ENCODE measurements at places on chromosomes 5 and 9.

GRCh38 chr5:94218374-94218773 is 400.0 kb downstream of the KIAA0825 start:
- peak; percentile 79 for DNase-seq

DNA sequence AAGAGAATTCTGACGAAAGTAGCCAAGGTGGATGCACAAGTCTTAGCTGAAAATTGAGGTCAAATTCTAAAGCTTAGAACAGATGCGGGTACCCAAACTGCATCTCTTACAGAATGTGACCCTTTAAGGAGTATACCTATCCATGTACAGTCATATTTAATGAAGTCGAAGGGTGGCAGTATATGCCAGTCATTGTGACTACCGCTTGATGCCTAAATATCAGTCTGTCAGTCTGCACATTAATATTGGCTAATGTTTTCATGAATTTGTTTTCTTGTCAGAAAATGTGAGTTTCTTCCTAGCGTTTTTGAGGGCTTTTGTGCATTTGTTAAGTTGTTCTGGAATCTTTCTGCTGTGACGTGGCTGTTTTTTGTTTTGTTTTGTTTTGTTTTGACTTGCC is 264.5 kb upstream of the ELAVL2 start:
- no peak for DNase-seq

- DNase-seq = no peak
Measured at GRCh38 chr5:36796155-36796554, 80.4 kb upstream of the NIPBL start.

DNA sequence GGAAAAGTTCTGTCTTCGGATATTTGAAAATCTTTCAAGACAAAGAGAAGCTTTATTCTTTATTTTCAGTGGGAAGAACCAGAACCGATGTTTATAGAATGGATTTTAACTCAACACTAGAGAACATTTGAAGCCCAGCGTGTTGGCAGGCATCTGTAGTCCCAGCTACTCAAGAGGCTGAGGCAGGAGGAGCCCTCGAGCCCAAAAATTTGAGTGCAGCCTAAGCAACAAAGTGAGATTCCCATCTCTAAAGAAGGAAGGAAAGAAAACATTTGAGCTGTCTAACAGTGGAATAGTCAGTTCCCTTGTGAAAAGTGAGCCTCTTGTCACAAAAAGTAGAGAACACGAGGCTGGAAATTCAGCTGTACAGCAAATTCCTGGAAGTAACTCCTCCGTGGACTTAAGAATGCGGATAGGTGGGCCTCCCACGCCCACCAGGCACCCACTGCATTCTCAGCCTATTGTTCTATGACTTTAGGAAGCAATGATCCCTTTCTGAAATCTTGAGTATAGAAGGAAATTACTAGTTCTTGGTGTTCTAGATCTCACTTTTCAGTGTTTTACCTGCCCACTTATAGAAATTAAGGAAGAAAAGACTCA is 2.3 kb upstream of the PTPDC1 start:
- DNase-seq = no peak

- no peak for DNase-seq
Measured at GRCh38 chr9:97852001-97852398, 1.0 kb upstream of the FOXE1 start.

DNA sequence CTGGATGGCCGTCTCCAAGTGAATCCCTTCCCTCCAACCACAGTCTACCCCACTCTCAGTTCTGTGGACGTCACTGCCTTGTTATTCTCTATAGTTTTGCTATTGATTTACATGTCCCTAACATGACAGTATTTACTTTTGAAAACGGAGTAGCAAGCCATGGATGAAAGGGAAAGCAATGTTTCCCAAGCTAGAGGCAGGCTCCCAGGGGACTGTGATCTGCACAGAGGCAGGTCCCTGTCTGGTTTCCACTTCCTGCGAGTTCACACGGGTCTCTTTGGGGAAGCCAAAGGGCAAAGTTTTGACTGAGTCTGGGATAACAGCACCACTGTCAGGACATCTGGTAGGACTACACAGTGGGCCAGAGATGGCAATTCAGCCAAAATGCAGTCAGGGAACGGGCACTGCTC is 12.7 kb downstream of the C9orf153 start:
- no peak for DNase-seq

- no peak for DNase-seq
Measured at GRCh38 chr5:1637639-1638481, 114.1 kb upstream of the LPCAT1 start.

DNA sequence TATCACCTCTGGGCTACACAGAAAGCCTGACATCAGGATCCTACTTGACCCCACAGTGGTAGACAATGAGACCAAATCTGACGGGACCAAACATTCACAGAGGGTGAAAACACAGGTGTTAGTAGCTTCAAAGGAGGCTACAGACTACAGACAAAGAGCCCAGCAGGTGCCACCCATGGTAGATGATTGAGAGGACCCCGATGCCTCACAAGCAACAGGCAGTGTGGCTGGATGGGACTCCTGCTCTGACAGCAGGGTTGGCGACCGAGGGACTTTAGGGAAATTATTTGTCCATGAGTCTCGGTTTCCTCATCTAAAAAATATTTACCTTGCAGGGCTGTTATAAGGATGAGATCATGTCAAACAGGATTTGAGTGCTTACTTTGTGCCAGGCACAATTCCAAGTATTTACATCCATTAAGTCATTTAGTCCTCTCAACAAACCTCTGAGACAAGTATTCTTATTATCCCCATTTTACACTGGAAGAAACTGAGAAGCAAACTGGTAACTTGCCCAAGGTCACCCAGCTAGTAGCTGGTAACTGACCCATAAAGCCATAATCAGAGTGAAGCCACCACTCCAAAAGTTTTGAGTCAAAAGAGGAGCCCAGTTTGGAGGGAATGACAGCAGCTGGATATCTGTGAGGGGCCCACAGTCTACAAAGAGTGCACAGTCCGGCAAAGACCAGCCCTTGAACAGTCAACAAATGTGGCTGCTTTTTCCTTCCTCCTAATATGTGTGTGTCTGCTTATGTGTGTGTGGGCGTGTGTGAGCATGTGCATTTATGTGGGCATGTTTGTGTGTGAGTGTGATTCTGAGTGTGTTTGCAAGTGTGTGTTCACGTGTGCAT is 502.0 kb downstream of the BNC2 start:
- DNase-seq = peak; percentile 66

DNA sequence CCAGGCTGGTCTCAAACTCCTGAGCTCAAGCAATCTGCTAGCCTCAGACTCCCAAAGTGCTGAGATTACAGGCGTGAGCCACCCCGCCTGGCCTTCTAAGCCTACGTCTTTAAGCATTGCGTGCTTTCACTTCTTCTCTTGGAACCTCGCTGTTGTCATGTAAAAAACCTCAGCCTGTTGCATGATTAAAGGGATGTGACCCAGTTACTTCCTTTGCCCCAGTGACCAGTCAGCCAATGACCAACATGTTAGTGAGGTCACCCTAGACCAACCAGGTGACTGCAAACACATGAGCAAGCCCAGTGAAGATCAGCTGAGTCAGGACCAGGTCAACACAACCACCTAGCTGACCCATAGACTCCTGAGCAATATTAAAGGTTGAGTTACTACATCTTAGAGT is 10.5 kb downstream of the KIF4B start:
- DNase-seq = no peak

DNA sequence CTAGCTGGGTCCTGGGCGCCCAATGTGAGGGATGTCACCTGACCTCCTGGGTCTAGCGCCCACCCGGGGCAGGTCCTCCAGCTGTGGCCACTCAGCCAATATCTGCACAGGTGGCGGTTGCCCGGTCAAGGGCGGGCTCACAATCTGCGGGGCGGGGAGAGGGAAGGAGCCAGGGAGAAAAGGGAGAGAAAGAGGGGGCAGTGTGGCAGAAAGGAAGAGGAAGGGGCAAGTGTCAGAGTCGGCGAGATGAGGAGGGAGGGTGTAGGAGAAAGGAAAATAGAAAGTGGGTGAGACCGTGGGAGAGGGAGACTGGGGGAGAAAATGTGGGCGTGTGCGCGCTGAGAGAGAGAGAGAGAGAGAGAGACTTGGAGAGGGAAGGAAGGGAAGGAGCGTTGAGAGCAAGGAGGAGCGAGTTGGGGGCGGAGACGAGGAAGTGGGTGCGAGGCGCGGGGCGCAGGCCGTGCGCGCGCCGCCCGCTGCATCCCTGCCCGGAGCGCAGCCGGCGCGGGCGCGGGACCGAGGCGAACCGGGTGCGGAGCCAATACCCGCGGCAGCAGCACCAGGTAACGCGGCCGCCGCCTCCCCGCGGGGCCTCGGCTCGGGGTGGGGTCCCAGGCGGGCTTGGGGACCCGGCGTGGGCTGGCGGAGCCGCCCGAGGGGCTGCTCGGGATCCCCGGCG is at the start of gene HRH2:
Gene HRH2 (plus strand): TSS at position 479 of the 679 bp plus-strand sequence. CDS start 25,163 bp downstream, outside the sequence.
- DNase-seq = peak; percentile 11

DNA sequence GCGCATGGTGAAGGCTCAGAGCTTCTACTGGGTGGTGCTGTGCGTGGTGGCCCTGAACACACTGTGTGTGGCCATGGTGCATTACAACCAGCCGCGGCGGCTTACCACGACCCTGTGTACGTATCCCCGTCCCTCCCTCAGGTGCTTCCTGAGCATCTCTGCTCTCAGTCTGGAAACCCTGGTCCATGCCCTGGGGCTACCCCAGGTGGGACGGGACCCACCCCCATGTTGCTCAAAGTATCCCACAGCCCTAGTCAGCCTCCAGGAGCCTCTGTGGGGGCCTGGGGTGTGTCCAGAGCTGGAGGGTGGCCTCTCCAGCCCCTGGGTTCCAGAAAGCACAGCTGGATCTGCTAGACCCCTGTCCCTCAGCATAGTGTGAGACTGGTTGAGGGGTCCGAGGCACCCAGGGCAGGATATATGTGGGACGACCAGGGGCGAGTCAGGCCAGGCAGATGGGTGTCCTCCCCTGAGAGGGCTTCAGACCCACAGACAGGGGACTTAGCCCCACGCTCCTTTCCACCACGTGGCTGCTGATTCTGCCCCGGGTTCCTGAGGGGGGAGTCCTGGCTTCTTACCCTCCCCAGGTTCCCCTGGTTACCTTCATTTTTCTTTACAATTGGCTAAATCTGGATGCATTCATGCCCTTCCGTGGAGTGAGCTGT is 94.0 kb downstream of the CACNA1B start:
- no peak for DNase-seq

DNA sequence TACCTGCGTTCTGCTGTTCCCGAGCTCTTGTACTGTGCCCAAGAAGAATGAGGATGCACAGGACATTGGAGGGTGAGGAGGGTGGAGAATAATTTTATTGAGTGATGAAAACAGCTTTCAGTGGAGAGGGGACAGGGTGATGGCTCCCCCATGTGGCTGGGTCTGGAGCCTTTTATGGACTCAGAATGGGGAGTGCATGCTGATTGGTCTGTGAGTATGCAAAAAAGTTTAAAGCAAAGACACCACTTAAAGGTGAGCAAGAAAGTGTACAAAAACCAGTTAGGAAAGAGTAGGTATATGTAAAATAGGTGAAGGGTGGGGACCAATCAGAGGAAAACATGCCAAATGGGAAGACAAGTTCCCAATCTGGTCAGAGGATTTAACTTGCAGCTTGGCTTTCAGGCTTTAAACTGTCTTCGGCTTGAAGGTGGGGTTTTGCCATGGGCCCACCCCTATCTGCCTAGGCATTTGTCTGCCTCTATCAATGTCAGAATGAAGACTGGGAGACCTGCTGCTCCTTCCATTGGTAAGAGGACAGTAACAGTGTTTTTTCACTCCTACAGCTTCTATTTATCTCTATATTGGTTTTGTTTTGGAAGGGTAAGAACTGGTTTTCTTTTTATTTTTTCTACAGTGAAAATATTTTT is 118.0 kb upstream of the RAI14 start:
- DNase-seq = no peak

- DNase-seq = no peak
Measured at GRCh38 chr5:41510176-41510831, at the start of gene PLCXD3. Gene PLCXD3 (minus strand): TSS chr5:41510601. CDS start chr5:41510526, 75 bp downstream.

DNA sequence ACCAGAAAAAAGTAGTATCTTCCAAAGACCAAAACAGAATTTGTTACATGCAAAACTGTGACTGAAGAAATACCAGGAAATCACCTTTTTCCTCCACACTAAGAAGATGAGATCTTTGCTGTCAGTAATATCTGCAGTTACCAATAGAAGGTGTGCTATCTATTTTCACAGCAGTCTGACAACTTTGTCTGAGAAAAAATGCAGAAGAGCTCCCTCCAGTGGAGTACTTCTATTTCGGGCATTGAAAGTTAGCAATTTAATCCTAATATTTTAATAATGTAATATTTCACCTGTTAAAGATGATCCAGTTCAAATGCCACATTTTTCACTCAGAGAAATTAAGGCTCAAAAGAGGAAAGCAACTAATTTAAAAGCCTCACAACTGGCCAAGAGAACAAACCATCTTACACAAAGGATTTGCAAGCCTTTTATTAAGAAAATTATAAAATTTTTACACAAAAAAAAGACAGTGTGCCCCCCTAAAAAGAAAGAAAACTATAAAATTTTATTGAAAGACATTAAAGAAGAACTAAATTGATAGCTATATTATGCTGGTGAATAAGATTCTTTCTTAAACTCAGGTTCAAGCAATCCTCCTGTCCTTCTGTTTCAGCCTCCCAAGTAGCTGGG is 50.6 kb downstream of the DEPDC1B start:
- DNase-seq = no peak
